Testis (tissue), 5 donors: ENCODE measurements at places on chromosomes 16 and 17.

GRCh38 chr17:31525801-31526549 is 134.5 kb downstream of the RAB11FIP4 start:
- no peak for DNase-seq

DNA sequence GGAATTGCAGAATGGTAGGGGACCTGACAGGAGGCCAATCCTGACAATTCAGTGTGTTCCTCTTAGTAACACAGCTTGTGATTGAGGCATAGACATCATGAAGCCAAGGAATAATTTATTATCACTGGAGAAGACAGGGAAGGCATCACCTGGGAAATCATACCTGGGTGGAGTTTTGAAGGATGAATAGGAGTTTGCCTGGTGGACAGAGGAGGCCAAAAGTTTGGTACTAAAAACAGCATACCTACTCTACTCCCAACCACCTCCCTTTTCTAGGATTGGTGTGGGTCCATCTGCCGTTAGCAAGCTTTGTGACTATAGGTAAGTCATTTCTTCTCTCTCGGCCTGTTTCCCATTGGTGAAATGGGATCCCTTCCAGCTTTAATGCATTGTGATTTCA is 88.0 kb downstream of the RAB11FIP4 start:
- no peak for DNase-seq

- DNase-seq, result no peak
Measured at GRCh38 chr16:11689031-11689840, 21.0 kb downstream of the SNN start.

DNA sequence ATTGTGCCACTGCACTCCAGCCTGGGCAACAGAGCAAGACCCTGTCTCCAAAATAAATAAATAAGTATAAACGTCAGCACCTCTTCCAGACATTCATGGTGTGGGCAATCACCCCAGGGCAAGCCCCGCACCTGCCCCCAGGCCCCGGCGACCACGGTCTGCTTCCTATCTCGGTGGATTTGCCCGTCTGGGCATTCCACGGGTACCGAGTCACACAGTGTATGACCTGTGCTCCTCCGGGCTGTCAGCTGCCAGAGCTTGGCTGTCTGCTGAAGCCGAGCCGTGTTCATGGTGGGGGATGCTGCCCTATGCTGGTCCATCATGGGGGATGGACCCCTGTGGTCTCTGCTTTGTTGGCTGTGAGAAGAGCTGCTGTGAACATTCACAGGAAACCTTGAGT is 15.4 kb downstream of the CYBC1 start:
- DNase-seq, result no peak

DNA sequence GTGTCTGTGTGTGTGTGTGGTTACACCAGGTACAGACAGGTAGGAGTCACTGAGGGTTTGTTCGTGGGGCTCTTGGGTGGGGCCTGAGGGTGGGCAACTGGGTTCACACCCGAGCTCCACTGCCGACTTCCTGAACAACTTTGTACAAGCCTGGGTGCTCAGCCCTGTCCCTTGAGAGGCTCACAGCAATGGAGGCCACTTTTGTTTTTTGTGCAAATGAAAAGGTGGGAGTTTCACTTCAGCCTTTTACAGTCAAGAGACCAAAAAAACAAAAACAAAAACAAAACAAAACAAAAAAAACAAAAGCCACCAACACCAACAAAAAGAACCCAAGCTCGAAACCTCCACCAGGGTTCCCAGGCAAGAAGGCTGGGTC is 2.4 kb downstream of the RHBDF2 start:
- no peak for DNase-seq

GRCh38 chr16:77332792-77333191 is 102.0 kb downstream of the ADAMTS18 start:
- no peak for DNase-seq

DNA sequence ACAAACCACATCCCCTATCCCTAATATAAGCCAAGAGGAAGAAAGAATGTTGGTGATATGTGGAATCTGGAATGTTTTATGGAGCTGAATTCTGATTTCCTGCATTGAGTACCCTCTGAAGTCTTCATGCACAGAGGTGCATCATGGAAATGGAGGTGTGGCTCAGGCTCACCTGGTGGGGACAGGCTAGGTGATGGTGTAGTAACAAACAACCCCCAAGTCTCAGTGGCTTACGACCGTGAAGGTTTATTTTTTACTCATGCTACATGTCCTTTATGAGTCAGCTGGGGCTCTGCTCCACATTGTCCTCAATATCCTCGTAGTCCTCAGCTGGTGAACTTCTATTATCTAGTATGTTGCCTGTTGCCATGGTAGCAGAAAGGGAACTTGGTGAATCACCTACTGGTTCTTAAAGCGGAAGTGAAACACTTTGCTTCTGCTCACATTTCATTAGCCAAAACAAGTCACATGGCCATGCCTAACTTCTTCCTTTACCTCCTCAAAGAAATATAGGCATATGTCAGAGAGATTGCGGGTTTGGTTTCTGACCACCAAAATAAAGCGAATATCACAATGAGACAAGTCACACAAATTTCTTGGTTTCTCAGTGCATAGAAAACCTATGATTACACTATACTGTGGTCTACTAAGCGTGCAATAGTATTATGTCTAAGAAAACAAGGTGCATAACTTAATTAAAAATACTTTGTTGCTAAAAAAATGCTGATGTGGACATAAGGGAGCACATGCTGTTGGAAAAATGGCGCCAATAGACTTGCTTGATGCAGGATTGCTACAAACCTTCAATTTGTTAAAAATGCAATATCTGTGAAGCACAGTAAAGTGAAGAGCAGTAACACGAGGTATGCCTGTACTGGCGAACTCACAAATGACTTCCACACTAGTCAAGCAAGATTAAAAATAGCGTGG is at the start of gene PMFBP1:
PMFBP1 (minus strand) TSS at position 51 of the 930 bp plus-strand sequence. CDS start 947 bp downstream, outside the sequence.
- peak; percentile 35 for DNase-seq

GRCh38 chr17:49631496-49631895 is 46.4 kb downstream of the SPOP start:
- DNase-seq, result no peak

DNA sequence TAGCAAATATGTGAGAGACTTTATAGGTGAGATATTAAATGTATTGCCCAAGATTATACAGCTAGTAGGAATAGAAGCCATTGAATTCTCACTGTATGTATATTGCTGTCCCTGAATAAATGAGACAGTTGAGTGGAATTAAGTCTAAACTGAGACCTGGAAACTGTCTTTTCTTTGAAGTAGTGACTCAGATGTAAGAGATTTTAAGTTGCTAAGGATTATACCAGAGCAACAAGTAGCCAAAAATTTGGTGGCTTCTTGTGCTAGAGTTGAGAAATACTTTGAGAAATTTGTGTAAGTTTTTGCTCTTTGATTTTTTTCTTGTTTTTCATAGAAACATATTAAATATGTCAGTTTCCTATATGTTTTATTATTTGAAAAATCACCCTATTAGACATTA is 58.7 kb downstream of the TANC2 start:
- no peak for DNase-seq

DNA sequence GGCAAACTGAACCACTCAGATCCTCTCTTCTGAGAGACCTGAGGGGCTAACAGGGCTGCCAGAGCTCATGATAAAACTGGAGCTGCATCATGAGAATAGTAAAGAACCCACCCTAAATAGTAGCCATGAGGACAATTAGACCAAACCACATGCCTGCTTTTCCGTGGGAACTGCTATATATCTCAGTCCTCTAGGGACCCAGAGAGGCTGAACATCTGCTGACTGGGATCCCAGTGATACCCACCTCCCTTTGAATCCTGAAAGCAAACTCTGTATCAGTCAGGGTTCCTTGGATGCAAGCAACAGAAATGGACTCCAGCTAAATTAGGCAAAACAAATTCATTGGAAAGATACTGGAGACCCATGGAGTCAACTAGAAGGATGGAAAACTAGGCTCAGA is 6.5 kb downstream of the MT1X start:
- DNase-seq, result no peak
